ENCODE measurements at places on chromosomes 1 and 21.
A peak's percentile ranks its signal among the peaks of the same experiment; 100 is the strongest.

DNA sequence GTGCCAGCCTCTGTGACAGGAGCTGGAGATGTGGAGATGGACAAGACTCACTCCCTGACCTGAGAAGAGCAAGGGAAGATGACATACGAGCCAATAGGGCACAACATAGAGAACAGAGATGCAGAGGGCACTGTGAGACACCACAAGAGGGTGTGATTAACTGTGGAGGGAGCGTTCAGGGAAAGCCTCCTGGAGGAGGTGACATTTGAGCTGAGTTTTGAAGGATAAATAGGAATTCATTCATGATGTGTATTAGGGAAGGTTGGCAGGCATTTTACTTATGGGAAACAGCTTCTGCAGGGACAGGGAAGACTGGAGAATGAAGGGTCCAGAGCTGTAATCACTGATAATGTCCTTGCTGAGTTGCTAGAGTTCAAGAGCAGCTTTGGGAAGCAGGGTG, 25.0 kb upstream of the TENT5C start:
- DNase-seq = no peak

DNA sequence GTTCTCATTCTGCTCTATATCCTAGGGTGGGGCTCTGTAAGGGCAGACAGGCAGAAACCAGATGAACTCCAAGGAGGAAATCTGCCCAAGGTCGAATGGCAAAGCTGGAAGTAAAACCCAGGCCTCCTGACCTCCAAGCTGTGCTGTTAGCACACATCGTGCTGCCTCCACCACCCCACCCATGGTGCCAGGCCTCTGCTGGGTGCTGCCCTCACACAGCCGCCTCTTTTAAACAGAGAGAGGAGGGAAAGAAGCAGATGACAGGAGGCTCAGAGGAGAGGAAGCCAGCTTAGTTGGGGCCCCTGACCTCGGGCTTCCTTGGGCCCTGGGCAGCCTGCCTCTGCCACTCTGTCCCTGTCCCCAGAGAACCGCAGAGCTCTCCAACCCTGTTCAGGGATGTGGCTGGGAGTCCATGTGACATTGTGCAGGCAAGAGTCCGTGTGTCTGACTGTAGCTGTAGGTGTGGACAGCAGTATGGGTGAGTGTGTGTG, 1.1 kb downstream of the SYNC start:
- DNase-seq = no peak

GRCh38 chr21:42093991-42094421, 22.9 kb downstream of the UMODL1 start:
- DNase-seq = peak; percentile 96

DNA sequence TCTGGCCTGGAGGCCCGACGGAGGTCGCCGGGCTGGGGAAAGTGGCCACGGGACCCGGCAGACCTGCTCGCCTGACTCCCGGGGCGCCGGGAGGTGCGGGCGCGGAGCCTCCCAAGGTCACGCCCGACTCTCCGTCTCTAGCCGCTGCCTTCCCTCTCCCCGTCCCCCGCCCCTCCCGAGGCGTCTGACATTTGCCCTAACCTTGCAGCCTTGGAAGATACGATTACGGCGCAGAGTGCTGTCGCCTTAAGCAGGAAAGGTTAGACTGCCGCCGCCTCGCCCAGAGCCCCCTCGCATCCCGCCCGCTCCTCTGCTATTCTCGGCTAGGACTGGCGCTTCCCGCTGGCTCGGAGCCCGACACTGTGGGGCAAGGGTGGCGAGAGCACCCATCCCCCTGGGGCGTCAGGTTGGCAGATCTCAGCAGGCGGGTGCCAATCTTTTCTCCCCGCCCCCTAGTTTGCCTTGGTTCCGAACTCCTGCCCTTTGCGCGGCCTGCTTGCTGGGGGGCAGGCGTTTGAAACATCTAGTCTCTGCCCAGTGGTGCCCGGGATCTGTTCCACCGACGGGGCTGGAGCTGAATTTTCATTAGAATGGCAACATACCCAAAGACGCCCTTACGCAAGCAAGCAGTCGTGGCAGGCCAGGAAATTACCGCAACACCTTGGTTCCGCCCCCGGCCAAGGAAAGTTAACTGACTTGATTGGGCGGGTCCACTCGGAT, 835 bp downstream of the PGM1 start:
- peak; percentile 25 for DNase-seq

DNA sequence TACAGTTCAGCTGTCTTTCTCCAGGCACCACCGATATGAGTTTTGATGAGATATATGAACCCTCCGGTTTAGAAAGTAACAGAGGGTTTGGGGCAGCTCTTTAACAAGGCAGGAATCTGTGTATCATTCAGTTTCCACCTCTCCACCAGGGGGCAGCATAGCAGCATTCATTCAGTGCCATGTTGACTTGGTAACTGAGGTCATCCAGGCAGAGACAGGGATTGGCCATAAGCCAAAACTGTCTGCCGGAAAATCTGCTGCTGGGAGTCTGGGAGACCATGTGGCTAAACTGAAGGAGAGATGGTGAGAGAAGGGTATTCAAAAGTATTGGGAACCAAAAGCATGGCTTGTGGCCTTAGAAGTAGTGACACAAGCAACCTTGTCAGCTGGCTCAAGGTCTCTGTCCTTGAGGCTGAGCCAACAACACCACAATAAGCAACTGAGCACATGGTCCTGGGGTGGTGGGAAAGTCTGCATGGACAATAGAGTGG, 98.5 kb downstream of the LMX1A start:
- DNase-seq = peak; percentile 4
